ENCODE measurements at places on chromosomes 3 and 15.

DNA sequence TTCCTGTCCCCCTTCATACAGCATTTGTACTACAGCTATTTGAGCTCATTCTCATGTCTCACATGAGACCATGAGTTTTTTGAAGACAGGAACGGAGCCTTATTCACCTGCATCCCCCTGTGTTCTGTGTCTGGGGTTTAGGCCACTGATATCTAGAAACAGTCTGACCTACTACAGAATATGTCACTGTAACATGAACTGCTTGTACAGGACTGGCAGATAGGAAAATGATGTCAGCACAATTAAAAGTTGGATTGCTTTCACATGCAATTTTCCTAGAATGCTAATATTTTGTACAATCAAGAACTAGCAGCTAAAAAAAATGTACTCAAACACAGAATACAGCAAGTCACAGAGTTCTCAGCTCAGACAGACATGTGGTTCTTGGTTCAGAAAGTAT is 90.8 kb upstream of the FGF12 start:
- no peak for DNase-seq

DNA sequence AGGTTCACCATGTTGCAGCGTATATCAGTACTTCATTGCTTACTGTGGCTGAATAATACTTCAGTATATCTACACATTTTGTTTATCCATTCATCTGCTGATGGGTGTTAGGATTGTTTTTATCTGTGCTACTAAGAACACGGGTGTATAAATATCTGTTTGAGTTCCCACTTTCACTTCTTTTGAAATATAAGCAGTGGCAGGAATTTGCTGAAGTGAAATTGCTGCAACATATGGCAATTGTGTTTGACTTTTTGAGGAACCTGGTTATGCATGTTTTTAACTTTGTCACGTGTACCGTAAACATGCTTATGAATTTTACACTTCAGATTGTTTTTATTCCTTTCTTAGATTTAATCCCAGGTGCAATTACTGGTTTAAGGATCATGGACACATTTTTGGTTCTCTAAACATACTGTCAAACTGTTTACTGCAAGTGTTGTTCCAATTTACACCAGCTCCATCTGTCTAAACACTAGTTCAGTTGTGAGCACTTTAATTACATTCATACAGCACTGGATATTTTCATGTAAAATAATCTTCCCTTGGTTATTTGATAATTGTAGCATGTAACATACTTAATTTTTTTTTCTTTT is 23.1 kb downstream of the TRAK1 start:
- no peak for DNase-seq

DNA sequence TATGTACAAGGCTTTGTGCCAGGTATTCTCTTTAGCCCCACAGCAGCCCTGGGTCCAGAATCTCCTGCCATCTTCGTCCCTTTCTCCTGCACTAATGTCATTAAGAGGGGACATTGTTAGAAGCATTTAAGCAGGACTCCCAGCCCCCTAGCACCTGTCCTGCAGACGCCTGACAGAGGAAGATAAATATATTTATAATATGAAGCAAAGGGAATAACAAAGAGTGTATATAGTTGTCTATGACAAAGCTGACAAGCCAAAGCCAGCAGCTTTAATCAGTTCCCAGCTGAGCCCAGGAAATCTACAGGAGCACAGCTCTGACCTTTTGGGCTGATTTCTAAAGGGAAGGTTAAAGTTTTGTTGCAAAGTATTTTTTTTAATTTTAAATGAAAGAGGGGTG is 96.0 kb downstream of the MEGF11 start:
- DNase-seq, result no peak

DNA sequence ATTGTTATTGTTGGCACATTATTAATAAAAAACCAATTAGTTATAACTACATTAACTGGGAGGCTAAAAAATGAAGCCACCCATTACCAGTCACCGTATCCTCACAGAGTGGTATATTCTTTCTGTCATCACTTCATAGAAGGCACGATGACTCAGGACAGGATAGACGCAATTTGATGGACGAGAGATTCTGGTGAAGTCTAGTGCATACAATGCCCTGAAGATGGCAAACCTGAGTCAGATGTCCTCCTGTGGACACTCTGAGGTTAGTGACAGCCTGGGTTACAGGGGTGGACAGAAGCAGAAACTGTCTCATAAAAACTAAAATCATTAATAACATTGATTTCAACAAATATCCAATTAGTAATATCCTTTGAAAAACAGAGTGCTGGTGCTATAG is 150.3 kb downstream of the SLC9A9 start:
- DNase-seq, result no peak

DNA sequence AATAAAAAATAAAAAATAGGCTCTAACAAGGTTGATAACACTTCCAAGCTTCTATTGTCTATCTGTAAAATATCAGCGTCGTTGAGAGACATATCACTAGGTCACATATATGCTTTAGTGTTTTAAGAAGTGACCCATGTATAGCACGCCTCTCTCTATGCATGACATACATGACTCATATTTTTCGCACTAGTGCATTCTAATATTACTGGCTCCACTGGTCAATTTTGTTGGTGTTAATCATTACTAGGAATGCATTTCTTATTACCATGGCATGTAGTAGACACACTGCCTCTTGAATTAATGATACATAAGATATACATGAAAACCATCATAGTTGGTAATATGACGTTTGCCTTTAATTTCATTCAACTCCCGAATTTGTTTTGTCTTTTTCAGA is 203.1 kb downstream of the CHL1 start:
- no peak for DNase-seq

DNA sequence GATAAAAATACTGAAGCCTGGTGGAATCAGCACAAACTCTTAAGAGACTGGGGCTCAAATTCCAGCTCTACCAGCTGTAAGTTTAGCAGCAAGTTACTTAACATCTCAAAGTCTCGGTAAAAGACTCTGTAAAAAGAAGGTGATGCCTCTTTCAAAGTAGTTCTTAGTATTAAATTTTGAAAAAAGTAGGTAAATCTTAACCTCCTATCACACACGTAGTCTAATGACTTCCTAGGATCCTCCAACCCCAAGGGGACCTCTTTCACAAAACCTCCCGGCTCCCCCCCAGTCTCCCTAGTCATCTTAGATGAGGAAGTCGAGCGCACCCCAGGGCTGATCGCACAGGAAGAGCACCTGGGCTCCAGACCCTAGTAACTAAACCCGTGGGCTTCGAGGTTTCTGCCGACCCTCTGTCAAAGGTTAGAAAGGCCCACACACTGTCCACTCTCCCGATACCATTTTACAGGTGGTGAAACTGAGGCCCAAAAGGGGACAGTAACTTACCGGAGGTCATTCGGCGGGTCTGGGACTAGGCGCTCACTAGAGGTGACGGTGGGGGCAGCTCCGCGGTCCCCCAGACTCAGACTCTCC is 427 bp downstream of the MBD4 start:
- no peak for DNase-seq

DNA sequence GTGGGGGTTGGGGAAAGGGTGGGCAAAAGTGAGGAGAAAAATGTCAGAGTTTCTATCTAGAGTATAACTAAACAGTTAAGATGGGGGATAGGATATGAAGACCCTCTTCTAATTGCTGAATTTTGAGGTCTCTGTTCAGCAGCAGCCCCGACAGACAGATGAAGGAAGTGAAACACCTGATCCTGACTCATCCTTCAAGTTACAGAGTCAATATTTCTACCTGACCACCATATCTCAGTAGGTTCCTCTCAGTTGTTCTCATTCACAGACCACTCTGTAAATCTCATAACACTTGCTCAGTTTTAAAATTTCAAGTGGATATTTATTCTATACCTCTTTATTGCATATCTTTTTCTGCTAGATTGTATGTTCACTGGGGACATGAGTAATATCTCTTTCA is 69.5 kb downstream of the CCDC54 start:
- DNase-seq, result no peak

GRCh38 chr3:101758224-101758623 is 20.8 kb upstream of the NXPE3 start:
- no peak for DNase-seq

DNA sequence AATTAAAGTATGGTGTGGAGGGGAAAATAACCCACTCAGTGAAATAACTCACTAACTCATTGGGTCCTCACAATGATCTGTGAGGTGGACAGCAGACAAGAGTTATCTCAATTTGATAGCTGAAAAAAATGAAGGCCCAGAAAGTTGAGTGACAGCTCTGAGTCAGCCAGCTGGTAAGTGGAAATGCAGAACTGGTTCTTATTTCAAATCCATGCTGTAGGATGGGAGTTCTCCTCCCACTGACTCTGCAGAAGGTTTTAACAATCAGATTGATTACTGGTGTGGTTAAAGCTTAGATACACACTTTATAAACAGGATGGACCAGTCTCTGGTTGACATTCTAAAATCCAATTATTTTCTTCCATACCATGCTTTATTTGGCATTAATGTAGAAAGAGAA is 87.0 kb upstream of the LMOD3 start:
- DNase-seq, result no peak

GRCh38 chr3:49093853-49094767 is at the start of gene QRICH1:
Gene QRICH1, minus strand, starts transcription at chr3:49094071. Its CDS starts 17,054 bp downstream, at chr3:49077017.
- peak; percentile 99 for DNase-seq

GRCh38 chr3:9732080-9732739 is 675 bp downstream of the BRPF1 start:
- no peak for DNase-seq

DNA sequence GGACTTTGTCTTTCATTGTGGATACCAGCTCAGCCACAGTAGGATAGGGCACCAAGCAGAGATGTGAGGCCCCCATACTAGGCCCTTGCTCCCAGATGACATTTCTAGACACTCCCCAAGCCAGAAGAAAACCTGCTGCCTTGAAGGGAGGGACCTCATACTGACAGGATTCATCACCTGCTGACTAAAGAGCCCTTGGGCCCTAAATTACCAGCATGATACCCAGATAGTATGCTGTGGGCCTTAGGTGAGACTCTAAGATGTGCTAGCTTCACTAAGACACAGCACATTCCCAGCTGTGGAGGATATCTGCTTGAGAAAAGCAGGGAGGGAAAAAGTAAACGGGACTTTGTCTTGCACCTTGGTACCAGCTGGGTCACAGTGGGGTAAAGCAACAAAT is 324.0 kb downstream of the TBL1XR1 start:
- DNase-seq, result no peak

DNA sequence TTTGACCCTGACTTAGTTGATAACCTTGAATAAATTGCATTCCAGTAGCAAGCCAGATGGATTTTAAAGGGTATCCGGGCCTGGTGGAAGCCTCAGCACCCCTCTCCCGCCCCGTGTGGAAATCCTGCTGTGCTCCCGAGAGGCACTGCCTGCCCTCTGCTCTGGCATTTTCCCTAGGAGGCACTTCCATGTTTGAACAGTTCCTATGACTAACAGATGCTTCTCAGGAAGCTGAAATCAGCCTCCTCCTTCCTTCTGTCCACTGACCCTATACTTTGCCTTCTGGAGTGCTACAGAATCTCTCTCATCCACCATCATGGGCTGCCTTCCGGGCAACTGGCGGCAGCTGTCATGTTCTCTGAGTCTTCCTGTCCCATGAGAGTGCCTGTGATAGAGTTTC is 90.8 kb downstream of the GABRG3 start:
- DNase-seq, result no peak

DNA sequence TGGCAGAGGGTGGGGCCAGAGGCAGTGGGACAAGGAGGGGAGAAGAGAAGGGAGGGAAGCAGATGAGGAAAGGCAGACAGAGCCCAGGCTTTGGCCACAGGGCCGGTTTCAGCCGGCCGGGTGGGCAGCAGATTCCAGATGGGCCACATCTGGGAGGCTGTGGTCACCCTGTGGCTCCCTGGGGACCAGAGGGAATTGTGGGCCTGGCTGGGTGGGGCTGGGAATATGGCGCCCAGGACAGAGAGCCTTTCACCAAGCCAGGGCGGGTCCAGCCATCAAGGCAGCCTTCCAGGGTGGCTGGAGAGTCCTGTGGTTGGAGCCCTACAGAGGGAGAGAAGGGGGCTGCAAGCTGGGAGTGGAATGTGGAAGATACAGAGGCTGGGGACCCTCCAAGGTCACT is 18.9 kb downstream of the PTH1R start:
- DNase-seq, result no peak

DNA sequence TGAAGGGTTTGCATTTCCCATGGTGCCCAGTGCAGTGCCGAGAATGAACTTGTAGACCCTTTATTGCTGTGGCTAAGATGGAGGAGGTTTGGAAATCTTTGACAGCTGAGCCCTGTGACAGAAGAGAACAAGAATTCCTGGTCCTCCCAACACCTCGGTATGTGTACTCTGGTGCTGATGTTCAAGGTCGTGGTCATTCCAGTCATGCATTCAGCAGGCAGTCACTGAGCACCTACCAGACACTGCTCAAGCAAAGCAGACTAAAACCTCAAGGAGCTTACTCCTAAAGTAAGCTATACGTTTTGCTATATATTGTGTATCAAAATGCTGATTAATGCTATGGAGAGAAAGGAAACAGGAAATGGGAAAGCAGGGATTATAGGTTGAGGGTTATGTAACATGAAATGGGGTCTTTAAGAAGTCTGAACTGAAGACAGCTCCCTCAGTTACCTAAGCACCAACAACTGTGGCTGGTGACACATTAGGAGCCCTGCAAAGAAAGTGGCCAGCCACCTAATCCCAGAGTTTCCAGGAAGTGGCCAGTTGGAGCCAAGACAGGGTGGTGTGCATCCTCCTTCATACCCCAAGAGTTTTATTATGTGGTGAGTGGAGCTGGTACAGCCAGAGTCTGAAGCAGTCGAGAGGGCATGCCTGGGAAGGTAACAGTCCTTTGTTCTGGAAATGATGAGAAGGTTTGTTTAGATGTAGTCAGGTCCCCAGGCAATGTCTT is 65.0 kb downstream of the CCNL1 start:
- DNase-seq, result no peak

- no peak for DNase-seq
Observed at GRCh38 chr3:174099724-174100123, 702.2 kb downstream of the NLGN1 start.

- peak; percentile 87 for DNase-seq
Observed at GRCh38 chr15:69557020-69557706, 104.5 kb downstream of the RPLP1 start.

DNA sequence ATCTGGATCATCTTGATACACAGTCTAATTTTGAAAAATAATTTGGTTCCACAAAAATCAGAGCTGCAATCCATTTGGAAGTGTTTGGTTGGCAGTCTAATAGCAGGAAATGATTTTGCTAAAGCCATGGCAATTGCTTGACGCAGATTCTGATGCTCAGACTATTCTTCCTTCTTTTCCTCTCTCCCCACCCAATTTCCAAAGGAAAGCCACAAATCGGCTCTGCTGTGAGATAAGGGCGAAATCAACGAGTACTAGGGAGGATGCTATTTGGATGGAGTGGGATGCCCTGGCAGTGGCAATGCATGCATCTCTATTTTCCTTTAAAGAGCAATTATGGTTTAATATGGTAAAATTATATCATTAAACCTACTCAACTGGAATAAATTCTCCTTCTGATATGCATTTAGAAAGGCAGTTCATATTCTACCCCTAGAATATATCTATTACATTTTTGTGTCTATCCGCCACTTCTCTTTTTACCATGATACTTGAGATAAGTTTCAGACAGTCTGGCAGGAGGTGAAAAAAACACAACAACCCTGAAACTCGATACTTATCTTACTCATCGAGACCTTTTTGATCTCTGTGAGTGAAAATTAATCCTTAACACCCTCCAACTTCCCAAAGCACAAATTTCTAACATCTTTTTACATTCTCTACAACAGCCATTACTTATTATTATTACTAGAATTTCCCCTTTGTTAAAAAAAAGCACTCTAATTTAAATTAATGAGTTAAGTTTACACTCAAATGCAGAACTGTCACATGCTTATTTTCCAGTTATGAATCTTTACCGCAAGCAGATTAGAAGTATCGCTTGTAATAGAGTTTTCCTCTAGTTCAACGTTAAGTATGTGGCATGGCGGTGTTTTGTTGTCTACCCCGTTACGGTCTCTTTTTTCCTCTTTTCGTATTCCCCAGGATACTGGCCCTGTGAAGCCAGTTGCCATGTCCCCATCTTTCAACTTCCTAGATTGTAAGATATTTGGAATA is 433.3 kb downstream of the FOXP1 start:
- no peak for DNase-seq
